HFF-Myc (cell line): ENCODE measurements at places on chromosomes 16 and 17.

DNA sequence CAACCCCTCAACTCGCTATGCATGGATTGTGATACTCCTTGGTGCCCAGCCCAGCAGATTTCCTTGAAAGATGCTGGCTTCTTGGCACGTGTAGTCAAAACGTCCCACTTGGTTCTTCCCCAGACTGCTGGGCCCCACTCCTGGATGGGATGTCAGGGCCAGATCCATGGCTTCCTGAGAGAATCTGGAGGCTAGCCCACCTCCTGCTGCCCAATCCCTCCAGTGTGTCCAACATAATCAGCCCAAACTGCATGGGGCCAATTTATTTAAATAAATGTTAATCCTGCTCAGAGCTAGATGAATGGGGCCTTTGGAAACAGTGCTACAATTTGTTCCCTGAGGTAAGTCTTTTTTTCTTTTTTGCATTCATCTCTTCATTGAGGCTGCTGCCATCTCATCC is 49.4 kb downstream of the WSB1 start:
- DNase-seq: no peak

DNA sequence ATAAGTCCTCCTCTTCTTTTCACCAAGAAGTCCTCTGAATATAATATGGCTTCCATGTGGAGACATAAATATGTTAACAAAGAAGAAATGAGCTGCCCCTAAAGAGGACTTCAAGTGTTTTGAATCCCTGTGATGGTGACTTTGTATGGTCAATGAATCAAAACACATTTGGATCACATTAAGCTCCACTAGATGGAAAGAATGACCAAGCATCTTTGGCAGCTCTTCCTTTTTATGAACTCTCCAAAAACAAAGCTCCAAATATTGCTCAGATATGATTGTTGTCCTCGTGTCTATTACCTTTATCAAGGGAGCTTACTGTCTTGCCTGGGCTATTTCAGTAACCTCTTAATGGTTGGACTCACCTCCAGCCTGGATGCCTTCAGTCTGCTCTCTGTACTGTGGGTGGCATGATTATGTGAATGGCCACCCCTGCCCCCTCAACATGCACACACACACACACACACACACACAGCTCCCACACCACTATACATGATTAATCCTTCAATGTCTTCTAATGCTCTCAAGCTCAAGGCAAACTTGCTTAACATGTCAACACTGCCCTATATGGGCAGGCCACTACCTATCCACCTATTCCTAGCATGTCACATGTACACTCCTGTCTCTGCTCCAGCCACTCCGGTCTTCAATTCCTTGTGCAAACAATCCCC is 346.6 kb upstream of the SALL1 start:
- DNase-seq: no peak

DNA sequence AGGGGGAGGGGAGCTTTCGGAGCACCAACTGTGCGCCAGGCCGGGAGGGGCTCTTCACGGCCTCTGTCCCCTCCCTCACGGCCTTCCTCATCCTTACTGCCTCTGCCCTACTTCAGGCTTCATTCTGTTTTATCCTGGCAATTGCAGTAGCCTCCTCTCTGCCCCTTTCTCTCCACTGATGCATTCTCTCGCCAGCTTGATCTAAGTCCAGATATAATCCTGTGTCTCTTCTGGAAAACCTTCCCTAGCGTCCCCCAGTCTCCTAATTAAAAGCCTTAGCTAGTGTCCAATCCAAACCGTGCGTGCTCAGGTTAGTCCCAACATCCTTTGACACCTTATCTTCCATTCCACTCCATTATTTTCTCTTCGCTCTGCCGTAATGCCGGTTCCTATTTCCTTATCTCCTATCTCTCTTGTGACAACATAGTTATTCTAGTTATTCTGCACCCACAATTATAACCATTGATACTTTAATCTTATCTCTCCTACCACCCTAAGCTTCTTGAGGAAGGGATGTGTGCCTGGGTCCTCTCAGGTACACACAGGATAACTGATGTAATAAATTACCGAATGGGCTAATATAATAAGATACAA is 869 bp downstream of the ZNF48 start:
- no peak for DNase-seq

GRCh38 chr17:56785405-56785804 is 48.3 kb downstream of the C17orf67 start:
- no peak for DNase-seq

GRCh38 chr16:12061336-12062055 is 85.0 kb downstream of the SNX29 start:
- DNase-seq: no peak

DNA sequence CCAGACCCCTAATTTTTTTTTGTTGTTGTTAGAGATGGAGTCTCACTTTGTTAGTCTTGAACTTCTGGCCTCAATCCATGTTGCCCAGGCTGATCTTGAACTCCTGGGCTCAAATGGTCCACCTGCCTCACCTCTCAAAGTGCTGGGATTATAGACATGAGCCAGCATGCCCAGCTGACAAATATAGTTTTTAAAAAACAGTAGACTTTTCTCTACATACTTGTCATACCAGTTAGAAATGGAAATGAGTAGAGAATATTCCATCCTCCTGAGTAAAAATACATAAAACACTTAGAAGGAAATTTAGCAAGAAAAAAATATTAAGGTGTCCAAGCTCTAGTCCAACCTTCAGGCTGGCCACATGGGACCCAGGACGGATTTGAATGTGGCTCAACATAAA is 21.4 kb downstream of the C16orf78 start:
- no peak for DNase-seq

- DNase-seq: peak; percentile 22
Measured at GRCh38 chr16:13923703-13924298, 3.8 kb downstream of the ERCC4 start.

GRCh38 chr16:22318690-22319358 is 21.6 kb downstream of the POLR3E start:
- no peak for DNase-seq
